ENCODE measurements at places on chromosomes 3 and 15.

- no peak for DNase-seq
These were observed 59.1 kb upstream of the UBE3A start for GRCh38 chr15:25497934-25498333.

DNA sequence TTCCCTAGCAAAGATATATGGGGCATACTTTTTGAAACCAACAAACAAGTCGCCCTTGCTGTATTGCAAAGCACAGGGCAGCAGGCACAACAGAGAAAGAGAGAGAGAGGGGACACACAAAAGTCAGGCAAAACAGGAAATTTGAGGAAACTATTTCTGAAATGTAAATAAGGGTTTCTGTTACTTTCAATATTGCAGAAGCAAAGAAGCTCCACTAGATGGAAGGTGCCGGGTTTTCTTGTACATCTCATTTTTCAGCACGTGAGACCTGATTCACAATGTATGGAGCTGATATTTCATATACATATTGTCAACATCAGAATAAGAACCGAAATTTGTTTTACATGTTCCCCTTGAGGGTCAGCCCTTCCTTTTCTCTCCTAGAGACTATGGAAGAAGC lies 127.4 kb downstream of the FOXP1 start:
- no peak for DNase-seq

- no peak for DNase-seq
These were observed 58.1 kb downstream of the ATP10A start for GRCh38 chr15:25805031-25805430.

DNA sequence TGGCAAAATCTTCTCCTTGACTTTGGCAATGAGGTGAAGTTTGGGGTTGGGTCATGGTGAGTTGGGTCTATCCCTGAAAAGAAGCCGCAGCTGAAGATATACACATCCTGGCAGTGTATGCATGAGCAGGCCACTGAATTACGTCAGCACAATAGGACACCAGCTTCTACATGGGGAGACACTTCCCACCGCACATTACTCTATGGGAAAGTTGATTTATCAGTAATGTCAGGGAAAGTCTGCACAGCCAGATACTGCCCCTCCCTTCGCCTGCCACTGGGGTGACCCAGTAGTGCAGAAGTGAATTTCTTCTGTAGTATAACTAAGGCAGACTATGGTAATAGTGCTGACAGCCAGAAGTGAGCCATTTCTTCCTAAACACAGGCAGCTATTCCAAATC lies 245.0 kb downstream of the NTRK3 start:
- DNase-seq: no peak

GRCh38 chr3:34260271-34261000 lies 462.0 kb downstream of the PDCD6IP start:
- DNase-seq: peak; percentile 74

DNA sequence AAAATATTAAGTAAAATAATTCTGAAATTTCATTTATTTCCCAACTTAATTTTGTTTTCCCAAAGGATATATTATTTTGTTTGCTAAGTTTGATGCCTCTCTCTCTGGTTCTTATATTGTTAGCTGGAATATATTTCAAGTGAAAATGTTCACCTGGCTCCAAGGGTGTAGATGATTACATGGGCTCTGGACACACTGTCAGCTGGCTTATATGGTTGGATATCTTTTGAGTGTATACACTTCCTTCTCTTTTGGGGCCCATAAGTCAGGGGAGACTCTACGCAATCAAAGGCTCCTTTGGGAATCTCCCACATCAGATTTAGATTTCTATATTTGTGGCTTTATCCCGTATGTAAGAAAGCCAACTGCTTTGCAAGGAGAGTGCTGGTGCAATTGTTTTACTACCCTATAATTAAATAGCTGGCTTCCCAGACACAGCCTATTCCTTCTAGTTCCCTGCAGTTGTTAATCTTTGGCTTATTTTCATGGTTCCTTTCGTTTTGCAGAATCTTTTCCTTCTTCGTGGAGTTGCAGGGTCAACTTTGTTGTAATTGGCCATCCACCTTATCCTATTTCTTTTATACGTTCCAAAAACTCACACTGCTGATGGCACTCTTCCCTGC lies 225.7 kb downstream of the DPH6 start:
- DNase-seq: no peak

GRCh38 chr3:49939858-49940666 lies at the start of gene RBM6:
Gene RBM6 (plus strand): TSS chr3:49940150. CDS start chr3:49962642, 22,492 bp downstream.
- peak; percentile 97 for DNase-seq

DNA sequence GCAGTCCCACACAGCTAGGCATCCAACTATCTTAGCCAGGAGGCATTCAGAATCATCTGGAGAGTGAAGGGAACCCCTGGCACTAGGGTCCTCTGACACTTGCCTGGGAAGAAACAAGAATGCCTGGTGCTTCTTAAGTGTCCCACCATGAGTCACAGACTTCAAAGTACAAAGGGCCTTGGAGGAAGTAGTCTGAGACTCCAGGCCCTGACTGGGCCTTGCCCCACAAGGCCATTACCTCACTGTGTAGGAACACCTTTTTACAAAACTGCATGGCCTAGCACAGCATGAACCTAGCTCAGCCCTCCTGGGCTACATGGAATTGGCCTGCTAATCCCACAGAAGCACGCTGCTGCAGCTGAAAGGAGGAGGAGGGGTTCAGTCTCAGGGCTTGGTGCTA lies 104.5 kb upstream of the SLCO2A1 start:
- DNase-seq: no peak

DNA sequence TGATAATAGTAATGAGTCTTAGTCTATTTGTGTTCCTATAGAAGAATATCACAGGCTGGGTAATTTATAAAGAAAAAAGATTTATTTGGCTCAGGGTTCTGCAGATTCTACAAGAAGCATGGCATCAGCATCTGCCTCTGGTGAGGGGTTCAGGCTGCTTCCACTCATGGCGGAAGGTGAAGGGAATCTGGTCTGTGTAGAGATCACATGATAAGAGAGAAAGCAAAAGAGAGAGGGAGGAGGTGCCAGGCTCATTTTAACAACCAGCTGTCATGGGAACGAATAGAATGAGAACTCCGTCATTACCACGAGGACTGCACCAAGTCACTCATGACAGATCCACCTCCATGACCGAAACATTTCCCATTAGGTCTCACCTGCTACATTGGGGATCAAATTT lies 664.0 kb upstream of the SGO1 start:
- no peak for DNase-seq

DNA sequence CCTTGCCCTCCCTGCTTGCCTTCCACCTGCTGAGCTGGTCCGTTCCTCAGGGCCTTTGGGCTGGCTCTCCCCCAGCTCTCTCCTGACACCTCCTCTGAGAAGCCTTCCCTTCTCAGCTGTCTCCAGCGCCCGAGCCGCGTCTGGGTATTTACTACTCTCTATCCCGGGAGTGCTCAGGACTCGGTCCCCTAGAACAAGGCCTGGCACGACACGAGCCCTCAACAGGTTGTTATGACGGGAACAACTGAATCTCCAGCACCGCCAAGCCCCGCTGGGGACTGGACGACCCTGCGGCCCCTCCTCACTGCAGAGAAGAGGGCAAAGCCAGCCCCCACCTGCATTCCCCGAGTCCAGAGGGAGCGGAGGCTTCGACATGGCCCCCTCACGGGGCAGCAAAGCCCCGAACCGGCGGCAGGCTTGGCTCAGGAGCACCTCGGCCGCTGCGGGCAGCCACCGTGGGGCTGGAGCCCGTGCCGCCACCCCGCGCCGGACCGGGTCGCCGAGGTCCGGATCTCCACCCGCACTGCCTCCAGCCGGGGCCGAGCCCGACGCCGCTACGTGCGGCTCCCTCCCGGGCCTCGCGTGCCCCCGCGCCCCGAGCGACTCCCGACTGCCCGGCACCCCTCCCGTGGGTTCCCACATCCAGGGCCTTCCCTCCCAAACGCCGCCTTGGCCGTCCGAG lies 792 bp downstream of the TPRA1 start:
- DNase-seq: peak; percentile 73

- DNase-seq: no peak
These were observed 60.1 kb downstream of the MBNL1 start for GRCh38 chr3:152328841-152329240.

DNA sequence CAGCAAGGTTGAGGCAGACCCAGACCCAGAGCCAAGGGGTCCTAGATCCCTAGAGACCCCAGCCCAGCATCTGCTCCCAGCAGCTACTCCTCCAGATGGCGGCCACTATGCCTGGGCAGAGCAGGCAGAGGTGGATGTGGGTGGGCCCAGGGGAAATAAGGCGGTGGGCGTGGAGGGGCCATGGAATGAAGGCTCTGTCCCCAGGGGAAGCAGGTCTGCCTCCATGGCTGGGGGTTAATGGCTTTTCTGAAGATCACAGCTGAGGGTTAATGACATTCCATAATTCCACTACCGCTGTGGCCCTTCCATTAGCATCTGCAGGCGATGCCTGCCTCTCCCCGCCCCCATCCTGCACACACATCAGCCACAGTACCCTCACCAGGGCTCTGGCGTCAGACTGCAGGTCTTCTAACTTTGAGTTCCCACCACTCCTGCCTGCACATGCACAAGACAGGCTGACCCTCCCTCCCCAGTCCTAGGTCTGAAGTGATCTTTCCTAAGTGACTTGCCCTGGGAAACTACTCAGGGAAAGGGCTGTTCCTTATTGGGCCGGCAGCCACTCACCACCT lies 41.2 kb downstream of the CCDC33 start:
- DNase-seq: no peak

DNA sequence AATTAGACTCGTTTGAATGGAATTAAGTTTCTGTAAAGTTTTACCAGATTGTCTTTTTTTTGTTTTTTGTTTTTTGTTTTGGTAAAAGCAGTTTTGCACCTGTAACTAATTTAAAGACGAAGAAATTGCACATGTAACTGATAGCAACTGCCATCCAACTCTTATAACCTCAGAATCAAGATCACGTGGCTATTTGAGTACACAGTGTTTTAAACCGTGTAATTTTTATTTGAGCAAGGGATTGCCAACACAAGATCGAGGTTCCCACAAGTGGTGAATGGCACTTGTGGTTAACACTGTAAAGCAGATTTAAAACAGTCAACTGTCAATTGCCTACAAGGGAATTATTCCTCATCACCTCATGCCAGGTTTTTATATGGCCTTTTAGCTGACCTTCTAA lies 67.3 kb downstream of the PPARG start:
- no peak for DNase-seq

- DNase-seq: no peak
These were observed 11.8 kb upstream of the KIF7 start for GRCh38 chr15:89666858-89667705.

GRCh38 chr15:91559066-91559465 lies 294.4 kb upstream of the SLCO3A1 start:
- no peak for DNase-seq

All from sciatic nerve (tissue), 2 donors.